ENCODE measurements at places on chromosomes 3 and 15.

DNA sequence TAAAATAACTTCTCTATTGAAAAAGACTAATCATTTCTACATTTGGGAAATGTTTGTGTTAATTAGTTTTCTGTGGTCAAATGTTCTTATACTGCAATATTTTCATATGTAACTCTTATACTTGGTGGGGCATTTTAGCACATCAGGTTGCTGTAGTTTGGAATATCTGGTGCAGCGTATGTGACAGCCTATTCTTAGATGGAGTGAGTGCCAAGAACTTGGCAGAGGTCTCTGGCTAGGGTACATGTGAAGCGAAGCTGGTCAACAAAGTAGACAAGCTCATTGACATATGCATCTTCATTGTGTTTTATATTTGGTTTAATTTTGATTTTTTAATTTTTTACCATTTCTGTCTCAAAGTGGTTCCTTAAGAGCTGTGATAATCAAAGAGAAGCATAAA, 53.2 kb downstream of the CHAC1 start:
- no peak for DNase-seq

DNA sequence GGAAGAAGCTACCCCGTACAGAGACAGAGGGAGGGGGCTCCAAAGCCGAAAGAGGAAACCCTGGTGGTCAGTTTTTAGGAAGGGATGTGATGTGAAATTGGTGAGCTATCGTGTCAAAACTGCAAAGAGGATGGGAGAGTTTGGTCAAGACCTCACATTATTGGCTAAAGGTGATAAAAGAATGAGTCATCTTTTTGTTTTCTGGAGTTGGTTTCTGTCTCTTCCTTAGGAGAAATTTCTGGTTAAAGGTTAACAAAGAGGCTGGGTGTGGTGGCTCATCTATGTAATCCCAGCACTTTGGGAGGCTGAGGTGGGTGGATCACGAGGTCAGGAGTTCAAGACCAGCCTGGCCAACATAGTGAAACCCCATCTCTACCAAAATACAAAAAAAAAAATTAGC, 217.8 kb upstream of the CBLB start:
- DNase-seq = no peak

DNA sequence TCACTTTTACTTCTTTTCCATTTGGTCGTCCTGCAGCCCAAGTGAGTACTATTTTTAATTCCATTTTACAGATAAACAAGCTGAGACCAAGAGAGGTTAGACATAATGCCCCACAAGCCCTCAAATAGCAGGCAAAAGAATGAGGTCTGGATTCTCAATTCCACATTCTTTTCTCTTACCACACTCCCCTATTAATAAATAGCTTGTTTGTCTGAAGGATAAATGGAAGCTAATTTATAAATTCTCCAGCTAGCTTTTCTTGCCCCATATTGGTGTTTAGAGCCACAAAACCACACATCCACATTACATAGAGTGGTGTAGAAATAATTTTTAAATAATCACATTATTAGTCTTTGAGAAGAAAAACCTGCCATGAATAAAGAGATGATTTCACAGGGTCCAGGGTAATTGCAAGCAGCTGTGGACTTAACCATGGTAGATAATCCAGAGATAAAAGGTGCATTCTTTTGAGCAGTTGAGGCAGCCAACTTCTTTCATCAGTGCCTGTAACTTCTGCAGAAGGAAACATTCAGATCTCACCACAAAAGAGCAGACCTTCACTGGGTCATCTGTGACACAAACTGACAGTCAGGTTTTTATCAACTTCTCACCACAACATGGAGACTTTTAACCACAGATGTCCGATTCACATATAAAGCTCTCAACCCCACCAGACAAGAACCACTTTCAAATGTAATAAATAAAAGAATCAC, 313.4 kb upstream of the STT3B start:
- DNase-seq = peak; percentile 28

GRCh38 chr3:50652709-50653108, 22.0 kb upstream of the DOCK3 start:
- DNase-seq = no peak

DNA sequence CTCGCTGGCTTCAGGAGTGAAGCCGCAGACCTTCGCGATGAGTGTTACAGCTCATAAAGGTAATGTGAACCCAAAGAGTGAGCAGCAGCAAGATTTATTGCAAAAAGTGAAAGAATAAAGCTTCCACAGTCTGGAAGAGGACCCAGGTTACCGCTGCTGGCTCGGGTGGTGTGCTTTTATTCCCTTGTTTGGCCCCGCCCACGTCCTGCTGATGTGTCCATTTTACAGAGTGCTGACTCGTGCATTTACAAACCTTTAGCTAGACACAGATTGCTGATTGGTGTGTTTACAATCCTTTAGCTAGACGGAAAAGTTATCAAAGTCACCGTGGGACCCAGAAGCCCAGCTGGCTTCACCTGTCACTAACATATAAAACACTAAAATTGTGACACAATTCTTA, 1464.5 kb downstream of the ZPLD1 start:
- no peak for DNase-seq

DNA sequence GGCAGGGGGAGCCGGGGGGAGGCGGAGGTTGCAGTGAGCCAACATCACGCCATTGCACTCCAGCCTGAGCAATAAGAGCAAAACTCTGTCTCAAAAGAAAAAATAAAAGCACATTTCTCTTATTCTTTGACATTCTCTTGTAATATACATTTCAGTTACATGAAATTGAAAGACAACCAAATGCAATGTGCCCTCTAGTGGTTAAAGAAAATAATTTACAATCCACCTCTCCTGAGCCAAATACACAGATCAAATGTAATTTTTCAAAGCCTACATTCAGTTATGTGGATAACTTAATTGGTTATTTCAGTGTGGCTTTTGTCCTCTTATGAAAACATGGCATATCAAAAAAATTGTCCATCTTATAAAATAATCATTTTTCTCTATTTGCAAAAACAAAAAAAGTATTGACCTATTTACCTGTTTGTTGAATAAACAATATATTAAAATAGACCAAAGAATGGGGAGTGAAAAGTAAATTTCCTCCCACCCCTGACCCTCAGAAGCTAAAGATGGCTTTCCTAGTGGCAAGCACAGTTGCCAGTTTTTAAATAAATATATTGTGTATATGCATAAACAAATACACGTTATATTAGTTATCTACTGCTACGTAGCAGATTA, 14.2 kb upstream of the U2SURP start:
- DNase-seq = peak; percentile 41

DNA sequence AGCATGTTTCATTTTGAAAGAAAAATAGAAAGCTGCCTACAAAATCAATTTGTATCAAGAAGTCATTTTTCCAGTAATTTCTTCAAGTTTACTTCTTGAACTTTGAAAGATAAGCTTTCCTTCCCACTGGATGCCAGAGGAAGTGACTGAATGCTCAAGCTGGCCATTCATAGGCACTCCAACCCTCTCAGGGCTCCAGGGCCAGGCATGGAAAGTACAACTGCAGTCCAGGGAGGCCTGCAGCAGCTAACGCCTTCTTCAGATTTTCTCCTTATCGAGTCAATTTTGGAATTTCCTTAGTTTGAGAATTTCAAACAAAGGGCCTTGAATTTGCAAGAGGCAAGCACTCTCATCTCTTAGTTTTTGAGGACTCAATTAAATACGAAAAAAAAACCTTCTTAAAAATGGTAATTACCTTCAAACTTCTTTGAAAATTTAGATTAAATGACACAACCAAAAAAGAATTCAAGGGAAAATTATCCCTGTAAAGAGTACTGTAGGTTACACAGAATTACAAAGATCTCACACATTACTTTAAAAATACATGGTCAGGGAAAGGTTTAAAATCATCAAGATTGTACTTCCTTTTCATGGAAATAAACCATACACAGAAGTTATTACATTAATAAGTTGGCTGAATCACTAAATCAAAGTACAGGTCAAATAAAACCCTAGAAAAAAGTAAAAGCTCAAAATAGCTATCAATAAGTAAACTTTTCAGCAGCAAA, 2.5 kb downstream of the UBP1 start:
- peak; percentile 30 for DNase-seq

DNA sequence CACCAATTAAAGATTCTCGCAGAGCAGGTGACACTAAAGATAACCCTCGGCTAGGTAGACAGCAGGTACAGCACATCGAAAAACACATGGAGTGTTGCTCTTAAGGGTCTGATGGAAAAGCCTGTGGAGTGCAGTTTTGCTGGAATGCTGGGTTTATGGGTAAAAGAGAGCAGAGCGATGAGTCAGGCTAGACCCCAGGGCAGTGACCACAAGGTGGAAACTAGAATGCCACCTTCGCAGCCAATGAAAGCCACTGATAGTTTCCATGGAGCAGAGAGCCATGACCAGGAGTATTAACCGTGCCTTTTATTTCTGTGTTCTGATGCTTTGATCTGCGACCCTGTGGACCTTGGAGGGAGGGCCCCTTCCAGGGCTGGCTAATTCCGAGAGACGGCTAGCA, 149.8 kb downstream of the GABRB3 start:
- DNase-seq = no peak

DNA sequence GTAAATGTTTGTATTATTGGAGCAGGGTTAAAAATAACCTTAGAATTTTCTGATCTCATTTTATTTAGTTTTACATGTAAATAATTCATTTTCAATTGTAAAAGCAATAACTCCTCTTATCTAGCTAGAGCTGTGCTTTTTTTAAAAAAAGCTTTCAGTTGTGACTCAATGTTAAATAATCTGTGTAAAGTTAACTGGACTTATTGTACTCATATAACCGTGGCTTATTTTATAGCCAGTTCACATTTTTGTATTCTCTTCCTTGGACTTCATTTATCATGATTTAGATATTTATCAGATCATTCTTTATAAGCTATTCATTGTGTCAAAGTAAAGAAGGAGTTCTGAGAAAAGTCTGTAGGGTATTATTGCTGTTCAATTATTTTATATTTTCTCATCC, 435.6 kb downstream of the CADM2 start:
- no peak for DNase-seq

DNA sequence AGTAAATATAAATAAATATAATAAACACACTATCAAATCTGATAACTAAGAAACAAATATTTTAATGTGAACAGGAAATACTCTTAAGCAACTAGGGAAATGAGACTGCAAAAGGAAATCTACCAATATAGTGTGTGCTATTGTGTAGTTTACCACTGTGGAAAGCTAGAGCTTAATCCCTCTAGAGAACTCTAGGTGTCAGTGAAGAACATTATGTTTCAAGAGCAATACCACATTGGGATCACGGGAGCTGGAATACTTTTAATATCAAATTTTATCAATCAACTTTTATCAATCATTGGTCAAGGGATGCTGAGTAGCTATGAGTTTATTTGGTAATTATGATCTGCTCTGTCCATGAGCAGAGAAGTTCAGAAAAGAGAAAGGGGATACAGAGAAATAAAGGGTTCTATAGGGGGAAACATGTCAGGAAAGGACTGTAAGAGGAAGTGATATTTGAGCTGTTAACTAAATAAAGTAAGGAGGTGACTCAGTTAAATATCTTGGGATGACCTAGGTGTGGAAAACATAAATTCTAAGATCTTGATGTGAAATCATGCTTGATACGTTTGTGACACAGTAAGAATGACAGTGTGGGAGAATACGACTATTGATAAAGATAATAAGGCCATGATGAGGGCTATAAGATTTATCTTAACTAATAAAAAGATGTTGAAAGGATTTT, 762.2 kb upstream of the ALCAM start:
- peak; percentile 35 for DNase-seq

DNA sequence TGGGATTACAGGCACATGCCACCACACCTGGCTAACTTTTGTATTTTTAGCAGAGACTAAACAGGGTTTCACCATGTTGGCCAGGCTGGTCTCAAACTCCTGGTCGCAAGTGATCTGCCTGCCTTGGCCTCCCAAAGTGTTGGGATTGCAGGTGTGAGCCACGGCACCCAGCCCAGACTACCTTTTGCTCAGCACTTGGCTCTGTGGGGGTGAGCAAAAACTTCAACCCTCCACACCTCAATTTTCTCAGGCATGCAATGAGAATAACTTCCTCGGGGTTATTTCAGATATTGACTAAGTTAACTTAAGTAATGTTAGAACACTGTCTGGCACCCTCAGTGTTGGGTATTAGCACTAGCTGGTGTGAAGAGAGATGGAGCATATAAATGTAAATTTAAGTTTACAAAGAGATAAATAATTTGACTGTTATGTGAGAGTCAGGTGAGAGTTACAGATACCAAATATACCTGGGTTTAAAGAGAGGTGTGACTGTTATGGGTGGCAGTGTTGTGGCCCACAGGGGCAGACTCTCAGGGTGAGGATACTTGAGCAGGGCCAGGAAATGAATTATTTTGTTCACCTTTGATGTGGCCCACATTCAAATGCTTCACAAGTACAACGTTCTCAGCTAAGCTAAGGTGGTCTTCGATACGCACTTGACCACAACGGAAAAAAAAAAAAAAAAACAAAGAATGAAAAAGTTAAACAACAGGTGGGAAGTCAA, 29.0 kb downstream of the CPOX start:
- no peak for DNase-seq

- peak; percentile 84 for DNase-seq
Observed at GRCh38 chr15:36468746-36469145, 110.7 kb upstream of the CDIN1 start.

- peak; percentile 47 for DNase-seq
Observed at GRCh38 chr15:40081691-40082194, 26.9 kb downstream of the BMF start.

DNA sequence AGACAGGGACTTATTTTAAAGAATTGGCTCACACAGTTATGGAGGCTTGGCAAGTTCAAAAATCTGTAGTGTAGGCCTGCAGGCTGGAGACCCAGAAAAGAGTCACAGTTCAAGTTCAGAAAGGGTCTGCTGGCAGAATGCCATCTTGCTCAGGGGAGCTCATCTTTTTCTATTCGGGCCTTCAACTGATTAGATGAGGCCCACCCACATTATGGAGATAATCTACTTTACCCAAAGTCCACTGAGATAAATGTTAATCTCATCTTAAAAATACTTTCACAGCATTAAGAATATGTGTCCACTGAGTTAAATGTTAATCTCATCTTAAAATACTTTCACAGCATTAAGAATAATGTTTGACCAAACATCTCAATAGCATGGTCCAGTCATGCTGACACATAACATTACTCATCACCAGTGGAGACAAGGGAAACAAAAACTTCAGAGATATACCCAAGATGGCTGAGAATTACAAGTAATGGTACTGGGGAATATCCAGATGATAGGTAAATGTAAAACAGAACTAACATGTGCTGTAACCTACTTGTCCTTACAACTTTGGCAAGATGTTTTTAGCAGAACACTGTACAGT, 74.3 kb upstream of the STAC start:
- DNase-seq = no peak

DNA sequence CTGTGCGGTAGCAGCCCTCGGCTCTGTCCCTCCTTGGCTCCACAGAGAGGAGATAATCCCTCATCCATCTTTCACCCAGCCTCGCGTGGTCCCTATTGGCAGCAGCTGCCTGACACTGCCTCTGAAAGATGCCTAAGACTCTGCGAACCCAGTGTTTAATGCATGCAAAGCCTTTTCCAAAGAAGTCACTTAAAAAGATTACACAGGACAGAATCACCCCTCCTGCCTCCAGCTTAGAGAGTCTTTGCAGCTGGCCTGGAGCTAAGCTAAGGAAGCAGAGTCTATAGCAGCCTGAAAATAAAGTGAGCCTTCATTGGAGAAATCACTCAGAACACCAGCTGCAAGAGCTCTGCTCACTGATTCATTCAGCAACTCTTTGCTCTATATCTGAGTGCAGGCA, 247.2 kb downstream of the SHQ1 start:
- no peak for DNase-seq

GRCh38 chr3:6132684-6133432, 728.1 kb upstream of the GRM7 start:
- no peak for DNase-seq
